ENCODE measurements at places on chromosomes 13 and 19.

GRCh38 chr19:40614622-40615411 is 13.6 kb downstream of the LTBP4 start:
- DNase-seq, result peak; percentile 97

DNA sequence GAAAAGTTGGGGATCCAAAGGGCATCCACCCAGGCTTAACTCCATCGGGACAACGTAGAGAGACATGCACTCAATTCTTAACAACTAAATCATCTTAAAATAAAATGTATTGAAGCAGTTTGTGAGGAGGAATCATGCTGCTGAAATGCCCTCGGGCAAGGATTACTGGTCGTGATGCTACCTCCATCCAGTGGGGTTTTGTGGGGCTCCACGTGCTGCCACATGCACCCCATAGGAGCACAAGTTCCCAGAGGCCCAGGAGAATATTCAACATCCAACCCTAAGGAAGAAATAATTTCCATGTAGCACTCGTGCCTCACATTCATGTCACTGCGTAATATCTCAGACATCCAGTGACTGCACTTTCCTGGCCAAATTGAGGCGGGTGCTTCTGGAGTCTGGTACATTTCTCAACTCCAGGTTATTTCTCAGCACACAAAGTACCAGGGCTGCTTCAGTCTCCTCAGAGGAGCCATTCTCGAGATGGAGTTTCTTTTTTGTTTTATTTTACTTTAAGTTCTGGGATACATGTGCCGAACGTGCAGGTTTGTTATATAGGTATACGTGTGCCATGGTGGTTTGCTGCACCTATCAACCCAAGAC is 429.8 kb downstream of the FOXO1 start:
- DNase-seq, result peak; percentile 53

DNA sequence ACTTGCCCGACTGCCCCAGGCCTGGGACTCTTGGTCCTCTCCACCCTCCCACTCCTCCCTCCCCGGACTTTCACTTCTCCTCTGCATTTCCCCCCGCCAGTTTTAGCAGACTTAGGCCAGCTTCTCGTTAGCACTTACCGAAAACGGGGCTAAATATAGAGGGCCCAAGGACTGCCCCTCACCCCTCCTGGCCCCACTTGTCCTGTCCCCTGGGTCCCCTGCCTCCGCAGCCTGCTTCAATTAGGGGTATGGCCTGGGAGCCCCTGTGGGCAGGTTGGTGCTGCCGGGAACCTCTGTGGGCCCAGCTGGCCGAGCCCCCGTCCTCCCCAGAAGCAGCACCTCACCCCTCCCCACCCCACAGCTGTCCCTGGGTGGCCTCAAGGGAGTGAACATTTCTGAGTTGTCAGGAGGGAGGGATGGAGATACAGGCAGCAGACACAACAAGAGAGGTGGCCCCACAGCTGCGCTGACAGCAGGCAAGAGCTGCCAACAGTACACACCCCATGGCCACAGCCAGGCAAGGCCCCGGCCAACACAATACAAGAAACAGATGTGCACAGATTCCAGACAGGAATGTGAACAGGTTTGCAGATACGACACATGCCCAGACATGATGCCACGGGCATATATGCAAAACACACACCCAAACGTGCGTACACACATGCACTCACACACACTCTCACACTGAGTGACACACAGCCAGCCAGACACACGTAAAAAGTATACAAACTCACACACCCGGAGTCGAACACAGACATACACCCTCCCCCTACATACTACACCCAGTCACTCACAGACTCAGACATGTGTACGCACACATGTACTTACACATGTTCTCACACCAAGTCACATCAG is 2.6 kb downstream of the POU2F2 start:
- peak; percentile 90 for DNase-seq

DNA sequence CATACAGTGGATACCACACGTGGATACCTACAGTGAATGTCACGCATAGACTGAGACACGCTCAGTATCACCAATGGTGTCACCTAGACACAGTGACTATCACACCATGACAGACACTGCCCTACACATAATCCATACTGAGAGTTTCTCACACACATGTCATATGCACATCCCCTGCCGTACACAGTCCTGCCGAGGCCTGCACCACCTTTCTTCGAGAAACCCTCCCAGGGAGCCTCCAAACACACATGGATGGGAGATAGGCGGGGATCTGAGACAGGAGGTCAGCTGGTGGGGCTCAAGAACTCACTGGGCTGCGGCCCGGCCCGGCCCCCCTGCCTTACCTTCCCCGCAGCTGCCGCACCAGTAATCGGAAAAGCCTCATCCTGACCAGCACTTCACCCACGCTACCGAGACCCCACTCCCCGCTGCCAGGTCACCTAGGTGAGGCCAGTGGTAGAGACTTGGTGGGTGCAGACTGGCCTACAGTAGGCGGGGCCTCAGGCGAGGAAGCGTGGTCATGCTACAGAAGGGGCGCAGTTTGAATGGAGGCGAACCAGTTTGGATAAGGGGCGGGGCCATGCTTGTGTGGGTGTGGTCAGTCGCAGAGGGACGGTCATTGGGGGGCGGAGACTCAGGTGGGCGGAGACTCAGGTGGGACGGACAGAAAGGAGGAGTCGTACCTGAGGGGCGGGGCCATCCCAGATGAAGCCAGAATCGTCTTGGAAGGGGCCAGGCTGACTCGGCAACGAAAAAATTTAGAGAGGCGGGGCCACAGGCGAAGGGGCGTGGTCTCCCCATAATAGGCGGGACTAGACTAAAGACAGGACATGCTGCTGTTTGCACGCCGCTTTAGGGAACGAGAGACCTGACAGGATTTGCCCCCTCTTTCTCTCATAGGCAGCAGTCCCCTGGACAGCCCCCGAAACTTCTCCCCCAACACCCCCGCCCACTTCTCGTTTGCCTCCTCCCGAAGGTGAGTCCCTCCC is 2.1 kb downstream of the MAST1 start:
- DNase-seq, result peak; percentile 46

DNA sequence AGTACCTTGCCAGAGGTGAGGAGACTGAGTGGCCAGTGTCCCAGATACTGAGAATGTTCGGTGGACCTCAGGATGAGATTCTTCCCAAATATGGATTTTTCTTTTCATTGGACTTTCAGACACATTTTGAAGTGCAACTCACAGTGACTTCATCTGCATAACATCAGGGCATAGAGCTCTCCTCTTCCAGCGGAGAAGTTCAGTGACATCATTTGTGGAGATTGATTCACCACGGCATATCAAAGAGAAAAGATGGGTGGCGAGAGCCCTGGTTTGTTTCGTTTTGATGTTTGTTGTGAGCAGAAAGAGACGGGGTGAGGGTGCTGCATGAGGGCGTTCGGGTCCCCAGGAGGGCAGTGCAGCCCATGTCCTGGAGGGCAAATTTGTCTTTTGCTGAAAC is 120.1 kb upstream of the GPR12 start:
- peak; percentile 2 for DNase-seq

DNA sequence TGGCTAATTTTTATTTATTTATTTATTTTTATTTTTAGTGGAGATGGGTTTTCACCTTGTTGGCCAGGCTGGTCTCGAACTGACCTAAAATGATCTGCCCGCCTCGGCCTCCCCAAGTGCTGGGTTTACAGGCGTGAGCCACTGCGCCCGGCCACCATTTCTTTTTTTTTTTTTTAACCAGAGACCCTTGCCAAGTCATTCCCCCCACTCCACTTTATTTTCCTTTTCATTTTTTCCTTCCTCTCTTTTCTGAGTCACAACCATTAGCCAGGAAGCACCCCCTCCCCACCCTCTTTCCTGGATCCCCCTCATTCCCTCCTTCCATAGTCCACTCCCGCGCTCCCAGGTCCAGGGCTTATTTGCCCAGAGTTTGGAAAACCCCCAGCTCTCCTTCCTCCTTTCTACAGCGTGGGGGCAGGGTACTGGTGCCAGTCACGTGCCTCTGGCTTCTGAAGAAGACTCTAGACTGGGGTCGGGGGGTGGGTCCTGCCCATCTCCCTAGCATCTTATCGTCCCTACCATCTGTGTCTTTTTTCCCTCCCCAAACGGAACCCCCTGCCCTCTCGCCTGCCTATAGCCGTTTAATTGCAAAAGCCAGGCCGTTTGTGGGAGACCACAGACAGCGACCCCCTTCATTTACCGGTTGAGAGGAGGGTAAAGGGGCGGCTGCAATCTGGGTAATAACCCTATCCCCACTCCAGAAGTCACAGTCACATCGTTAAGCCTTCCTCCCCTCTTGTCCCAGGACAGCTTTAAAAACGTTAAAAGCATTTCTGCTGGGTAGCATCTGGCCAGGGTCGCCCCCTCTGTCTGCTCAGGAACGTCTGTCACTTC is 1.1 kb upstream of the CALR start:
- DNase-seq, result no peak

DNA sequence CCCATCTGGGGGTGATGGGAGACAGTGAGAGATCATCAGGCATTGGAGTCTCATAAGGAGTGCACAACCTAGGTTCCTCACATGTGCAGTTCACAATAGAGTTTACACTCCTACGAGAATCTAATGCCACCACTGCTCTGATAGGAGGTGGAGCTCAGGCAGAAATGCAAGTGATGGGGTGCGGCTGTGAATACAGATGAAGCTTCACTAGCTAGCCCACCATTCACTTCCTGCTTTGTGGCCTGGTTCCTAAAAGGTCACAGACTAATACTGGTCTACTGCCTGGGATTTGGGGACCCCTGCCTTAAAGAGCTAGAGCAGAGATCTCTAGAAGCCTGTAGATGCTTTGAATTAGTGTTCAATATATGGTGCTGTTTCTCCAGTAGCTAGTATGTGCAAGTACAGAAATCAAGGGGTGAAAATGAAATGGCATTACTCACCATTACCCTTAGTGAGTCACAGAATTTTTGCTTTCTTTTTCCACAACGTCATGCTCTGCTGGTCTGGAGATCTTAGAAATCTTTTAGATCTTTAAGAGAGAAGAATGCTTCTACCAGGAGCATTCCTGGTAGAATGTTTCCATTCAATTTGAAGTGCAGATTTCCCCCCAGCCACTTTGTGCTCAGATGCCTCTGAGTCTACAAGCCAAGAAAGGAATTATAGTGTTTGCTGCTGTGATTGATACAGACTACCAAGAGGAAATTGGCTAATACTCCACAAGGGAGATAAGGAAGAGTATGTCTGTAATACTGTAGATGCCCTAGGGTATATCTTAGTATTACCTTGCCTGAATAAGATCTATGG is 2301.2 kb downstream of the PCDH9 start:
- DNase-seq, result peak; percentile 51

DNA sequence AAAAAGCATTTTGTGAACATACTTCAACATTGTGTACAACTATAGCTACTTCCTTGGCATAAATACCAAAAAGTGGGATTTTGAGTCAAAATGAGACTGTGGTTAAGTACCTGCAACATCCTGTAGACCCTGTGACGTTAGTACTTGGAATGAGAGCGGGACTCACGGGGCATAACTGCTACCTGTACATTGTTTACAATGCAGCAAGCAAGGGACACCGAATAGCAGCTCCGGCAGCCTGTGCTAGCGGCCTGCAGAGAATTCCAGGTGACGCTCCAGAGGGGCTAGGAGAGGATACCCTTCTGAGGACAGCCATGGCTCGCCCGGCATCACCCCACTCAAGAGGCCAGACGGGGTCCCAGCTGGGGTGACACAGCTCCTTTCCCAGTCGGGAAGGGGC is 824 bp upstream of the ZNF331 start:
- no peak for DNase-seq

GRCh38 chr13:50629966-50630365 is 213.5 kb downstream of the DLEU7 start:
- no peak for DNase-seq

DNA sequence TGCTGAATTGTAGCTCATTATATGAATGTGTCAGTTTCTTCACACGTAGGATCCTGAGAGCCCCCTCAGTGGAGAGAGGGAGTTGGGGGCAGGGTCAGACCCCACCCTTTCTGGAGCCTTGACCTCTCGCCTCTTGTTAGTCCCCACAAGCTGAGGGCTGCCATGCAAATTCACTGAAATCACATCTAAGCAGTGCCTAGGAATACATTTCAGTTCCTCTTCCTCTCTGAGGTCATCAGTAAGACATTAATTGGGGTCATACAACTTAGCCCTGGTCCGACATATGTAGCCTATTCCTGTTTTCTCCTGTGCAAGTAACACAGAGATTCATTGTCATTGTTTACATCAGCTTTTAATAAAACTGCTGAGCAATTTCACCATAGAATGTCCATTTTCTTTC is 30.0 kb downstream of the MYO9B start:
- no peak for DNase-seq

- DNase-seq, result no peak
Measured at GRCh38 chr13:95896301-95896700, 156.9 kb downstream of the UGGT2 start.
